Psoas muscle (tissue), 8 donors: ENCODE measurements at places on chromosomes 16 and 17.

- no peak for DNase-seq
- no peaks in the 10 kb centered on the region for H3K36me3 ChIP-seq
- no peaks in the 10 kb centered on the region for H3K27me3 ChIP-seq
- no peak overlapping the region for H3K27ac ChIP-seq
Measured at GRCh38 chr16:12017558-12017957, 41.0 kb downstream of the SNX29 start.

DNA sequence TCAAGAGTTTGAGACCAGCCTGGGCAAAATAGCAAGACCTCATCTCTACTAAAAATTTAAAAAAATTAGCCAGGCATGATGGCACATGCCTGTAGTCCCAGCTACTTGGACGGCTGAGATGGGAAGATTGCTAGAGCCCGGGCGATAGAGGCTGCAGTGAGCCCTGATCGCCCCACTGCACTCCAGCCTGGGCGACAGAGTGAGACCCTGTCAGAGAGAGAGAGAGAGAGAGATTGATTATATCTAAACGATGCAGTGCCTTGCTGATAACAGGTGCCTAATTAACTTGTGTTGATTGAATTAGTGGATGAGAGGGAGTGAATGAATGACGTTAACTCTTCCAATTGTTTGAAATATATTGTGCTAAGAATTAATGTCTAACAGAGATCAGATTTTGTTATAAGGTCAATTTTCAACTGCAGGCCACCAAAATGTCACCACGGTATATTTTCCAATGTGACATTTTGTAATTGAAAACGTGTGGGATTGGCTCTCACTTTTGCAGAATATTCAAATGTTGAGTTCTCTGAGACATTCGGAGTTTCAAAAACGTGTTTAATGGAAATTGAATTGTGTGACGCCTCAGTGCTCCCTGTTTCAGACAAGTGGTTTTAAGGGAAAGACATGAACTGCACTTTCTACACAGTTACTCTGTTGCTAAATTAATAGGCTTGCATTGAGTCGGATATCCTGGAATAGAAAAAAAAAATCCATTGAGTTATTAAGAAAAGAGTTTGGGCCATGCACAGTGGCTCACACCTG, 53.6 kb downstream of the ABAT start:
- no peak overlapping the region for H3K4me3 ChIP-seq
- no peak overlapping the region for H3K27ac ChIP-seq
- H3K36me3 ChIP-seq, result no peaks in the 10 kb centered on the region
- no peaks in the 10 kb centered on the region for H3K4me1 ChIP-seq
- H3K27me3 ChIP-seq, result no peaks in the 10 kb centered on the region

DNA sequence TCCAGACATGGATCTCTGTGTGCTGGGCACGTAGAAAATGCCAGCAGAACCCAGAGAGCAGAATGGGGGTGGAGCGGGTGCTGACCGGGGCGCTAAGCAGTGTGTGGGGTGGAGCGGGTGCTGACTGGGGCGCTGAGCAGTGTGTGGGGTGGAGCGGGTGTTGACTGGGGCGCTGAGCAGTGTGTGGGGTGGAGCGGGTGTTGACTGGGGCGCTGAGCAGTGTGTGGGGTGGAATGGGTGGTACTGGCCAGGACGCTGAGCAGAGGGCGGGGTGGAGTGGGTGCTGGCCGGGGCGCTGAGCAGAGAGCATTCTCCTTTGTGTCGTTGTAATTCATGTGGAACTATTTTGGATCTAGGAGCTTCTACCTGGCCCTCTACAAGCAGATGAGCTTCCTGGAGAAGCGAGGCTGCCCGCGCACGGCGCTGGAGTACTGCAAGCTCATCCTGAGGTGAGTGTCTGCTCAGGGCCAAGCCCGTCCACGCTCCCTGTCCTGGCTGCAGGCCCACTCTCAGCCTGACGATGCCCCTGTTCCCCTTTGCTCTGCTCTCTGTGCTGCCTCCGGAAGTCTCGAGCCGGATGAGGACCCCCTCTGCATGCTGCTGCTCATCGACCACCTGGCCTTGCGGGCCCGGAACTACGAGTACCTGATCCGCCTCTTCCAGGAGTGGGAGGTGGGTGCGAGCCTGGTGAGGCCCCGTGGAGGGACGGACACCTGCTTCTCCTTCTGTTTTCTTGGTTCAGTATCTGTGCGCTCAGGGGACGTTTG, 20.3 kb upstream of the MC1R start:
- peaks cover 11% of the 10 kb centered on the region for H3K36me3 ChIP-seq
- H3K4me1 ChIP-seq, result no peaks in the 10 kb centered on the region
- no peaks in the 10 kb centered on the region for H3K27me3 ChIP-seq
- H3K4me3 ChIP-seq, result no peak overlapping the region
- no peak for DNase-seq

DNA sequence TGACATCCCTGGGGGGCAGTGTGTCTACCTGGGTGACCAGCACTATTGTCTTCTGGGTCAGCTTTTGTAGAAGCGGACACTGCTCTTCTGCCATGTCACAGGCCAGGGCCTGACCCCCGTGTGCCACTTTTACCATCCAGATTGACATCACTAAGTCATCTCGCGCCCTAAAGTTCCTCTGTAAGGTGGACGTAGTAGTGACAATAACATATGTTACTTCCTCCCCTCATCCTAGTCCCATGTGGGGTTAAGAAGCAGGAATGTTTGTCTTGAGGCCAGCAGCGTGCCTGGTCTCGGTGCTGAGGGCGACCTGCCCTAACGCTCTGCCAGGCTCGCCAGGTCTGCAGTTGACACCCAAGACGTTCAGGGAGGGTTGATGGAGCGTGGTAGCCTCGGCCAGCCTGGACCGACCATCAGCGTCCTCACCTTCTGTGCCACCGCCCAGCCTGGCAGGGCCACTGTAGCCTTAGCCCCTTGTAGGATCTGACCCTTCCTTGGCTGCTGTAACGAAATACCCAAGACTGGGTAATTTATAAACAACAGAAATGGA, 20.7 kb downstream of the GAA start:
- H3K36me3 ChIP-seq, result peaks cover 3% of the 10 kb centered on the region
- no peak overlapping the region for H3K27ac ChIP-seq
- DNase-seq, result no peak
- no peak overlapping the region for H3K4me3 ChIP-seq
- no peaks in the 10 kb centered on the region for H3K4me1 ChIP-seq
- H3K27me3 ChIP-seq, result no peaks in the 10 kb centered on the region

DNA sequence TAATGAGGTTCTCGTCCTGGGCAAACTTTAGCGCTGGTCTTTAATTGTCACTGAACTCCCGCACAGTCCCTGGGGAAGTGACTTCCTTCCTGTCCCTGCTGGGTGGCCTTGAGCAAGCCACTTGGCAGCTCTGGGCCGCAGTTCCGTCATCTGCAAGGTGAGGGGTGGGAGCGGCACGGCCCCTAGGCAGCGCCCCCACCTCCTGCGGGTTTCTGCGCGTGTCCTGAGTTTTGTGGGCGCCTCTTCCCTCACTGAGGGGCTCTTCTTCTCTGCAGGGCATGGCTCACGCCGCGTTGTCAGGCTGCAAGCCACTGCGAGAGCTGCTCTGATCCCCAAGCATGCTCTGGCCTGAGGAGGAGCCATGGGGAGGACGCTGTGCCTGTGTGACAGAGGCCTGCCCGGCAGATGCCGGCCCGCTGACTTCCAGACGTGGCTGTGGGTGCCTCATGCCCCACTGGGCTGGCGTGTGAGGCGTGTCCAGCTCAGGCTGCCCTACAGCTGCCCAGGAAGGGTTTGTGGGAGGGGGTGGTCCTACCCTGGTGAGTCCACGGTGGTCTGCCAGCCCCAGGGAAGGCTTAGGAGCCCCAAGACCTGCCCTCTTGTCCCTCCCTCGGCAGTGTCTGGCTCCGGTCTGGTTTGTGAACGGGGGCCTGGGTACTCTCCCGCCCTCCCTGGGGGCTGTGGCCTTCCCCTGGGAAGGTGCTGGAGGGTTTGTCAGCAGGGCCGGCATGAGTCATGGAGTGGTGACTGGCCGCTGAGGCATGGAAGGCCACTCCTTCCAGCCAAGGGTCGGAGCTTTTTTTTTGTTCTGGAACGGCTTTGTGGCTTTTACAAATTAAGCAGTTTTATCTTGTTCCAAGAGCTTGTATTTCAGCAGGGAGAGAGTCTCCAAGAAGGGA, 182.0 kb downstream of the SEC14L1 start:
- peak overlapping the region; percentile 88 for H3K27ac ChIP-seq
- H3K27me3 ChIP-seq, result no peaks in the 10 kb centered on the region
- DNase-seq, result peak; percentile 91
- peaks cover 52% of the 10 kb centered on the region for H3K4me1 ChIP-seq
- H3K4me3 ChIP-seq, result peak overlapping the region; percentile 66

DNA sequence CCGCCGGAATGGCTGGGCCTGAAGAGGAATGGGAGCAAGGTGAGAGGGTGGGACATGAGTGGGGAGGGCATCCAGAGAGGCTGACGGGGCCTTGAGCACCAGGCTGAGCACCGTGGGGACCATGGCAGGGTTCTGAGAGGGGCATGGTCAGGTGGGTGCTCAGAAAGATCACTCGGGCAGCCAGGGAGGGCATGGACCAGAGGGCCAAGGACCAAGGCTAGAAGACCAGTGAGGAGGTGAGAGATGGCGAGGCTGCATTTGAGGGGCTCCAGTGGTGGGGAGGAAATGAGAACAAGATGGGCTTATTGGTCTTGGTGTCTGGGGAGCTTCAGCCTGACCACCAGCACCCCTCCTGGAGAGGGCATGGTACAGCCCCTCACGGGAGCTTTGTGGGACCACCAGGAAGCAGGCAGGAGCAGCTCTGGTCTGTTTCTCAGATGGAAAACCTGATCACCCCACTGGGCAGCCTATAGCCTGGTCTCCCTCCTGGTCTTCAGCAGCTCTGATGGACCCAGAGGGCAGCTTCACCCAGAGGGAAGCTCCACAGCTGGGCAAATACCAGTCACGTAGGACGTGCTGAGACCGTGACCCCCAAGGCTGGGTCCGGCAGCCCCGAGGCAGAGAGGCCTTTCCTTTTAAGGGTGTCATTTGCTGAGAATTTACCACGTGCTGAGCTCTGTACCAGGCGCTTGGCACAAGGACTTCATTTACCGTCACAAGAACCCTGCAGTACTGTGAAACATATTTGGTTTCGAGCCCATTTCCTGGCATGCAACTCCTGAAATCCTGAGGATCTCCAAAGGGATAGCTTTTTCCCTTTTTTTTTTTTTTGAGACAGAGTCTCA, 11.4 kb upstream of the NCBP3 start:
- no peaks in the 10 kb centered on the region for H3K4me1 ChIP-seq
- no peaks in the 10 kb centered on the region for H3K36me3 ChIP-seq
- no peak overlapping the region for H3K4me3 ChIP-seq

GRCh38 chr16:62014319-62014923, 21.8 kb downstream of the CDH8 start:
- H3K4me1 ChIP-seq, result no peaks in the 10 kb centered on the region
- no peak overlapping the region for H3K27ac ChIP-seq
- no peak overlapping the region for H3K4me3 ChIP-seq
- DNase-seq, result no peak
- H3K27me3 ChIP-seq, result no peaks in the 10 kb centered on the region

DNA sequence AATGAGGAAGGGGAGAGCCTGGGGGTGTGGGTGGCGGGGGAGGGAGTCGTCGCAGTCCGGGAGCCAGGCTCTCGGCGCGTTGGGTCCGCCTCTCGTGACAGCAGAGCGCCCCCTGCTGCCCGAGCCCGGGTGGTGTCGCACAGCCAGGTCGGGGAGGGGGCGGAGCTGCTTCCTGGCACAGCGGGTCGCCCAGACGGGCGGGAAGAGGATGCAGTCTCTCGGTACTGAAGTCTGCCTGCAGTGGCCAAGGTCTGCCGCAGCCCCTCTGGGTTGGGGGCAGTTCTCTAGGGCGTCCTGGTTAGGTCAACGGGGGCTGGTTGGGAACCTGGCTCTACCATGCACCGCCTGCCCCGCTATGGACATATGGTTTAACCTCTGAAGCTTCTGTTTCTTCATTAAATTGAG, 38.2 kb upstream of the CCDC182 start:
- peak; percentile 70 for DNase-seq
- peak overlapping the region; percentile 52 for H3K4me3 ChIP-seq
- peaks cover 17% of the 10 kb centered on the region for H3K27me3 ChIP-seq
- no peak overlapping the region for H3K27ac ChIP-seq

DNA sequence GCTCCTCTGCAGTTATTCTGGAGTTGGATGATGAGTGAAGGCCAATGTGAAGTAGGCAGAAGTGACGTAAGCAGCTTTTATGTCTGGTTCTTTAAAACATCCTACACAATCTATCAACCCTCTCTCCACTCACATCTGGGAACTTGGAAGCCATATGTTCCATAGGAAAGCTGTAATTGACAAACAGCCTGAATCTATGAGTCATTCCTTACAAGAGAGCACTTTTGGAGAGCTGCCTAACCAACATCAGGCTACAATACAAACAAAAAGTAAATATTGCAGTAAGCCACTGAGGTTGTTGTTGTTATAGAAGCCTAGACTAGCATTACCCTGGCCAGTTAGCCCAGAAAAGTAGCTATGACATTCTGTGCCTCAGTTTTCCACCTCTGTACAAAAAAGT, 5.9 kb downstream of the CCL7 start:
- no peak overlapping the region for H3K27ac ChIP-seq
- no peak overlapping the region for H3K4me3 ChIP-seq
- no peaks in the 10 kb centered on the region for H3K36me3 ChIP-seq
- H3K27me3 ChIP-seq, result no peaks in the 10 kb centered on the region
- H3K4me1 ChIP-seq, result no peaks in the 10 kb centered on the region

DNA sequence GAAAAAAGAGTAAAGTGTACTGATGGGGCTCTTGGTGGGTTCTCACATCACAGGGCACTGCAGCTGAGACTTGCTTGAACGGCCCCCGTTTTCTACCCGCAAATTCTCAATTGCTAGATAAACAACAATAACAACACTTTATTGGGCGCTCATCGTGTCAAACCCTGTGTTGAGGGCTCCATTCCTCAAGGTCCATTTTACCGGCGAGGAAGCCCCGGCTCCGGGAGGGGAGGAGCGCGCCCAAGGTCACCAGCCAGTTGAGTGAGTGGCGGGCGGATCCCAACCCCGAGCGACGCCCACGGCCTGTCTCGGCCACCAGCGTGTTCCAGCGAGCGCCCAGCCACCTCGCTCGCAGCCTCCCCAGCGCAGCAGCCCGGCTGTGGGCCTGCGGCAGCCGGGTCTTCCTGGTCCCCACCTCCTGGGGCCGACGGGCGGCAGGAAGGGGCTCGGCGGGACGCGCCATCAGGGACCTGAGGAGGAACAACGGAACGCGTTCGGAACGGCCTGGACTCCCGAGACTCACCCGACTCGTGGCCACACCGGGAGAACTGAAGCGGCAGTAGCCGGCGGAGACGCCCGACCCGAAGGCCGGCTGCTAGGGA, 373 bp downstream of the CMC2 start:
- H3K4me1 ChIP-seq, result peaks cover 23% of the 10 kb centered on the region
- DNase-seq, result peak; percentile 76
- H3K36me3 ChIP-seq, result no peaks in the 10 kb centered on the region

DNA sequence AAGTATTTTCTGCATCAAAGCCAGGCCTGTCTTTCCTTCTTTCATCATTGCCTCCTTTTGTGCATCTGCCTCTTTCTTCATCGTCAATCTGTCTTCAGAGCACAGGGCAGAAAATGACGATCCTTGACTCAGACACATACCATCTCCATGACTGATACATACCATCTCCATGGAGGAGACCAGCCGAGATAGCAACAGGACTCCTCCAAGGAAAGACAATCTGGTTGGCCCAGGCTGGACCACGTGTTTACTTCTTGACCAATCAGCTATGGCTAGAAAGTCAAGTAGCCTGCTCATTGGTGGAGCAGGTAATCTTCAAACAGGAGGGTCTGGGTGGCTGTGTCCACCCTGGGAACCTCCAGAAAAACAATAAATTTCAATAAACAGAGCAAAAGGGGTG, 164.6 kb downstream of the CPPED1 start:
- no peak overlapping the region for H3K27ac ChIP-seq
- no peak for DNase-seq
- no peaks in the 10 kb centered on the region for H3K4me1 ChIP-seq
- no peaks in the 10 kb centered on the region for H3K27me3 ChIP-seq

- H3K36me3 ChIP-seq, result no peaks in the 10 kb centered on the region
- no peaks in the 10 kb centered on the region for H3K4me1 ChIP-seq
- no peaks in the 10 kb centered on the region for H3K27me3 ChIP-seq
- H3K4me3 ChIP-seq, result no peak overlapping the region
- DNase-seq, result no peak
- H3K27ac ChIP-seq, result no peak overlapping the region
Measured at GRCh38 chr16:75860326-75861053, 134.2 kb upstream of the CPHXL start.
